ENCODE measurements at places on chromosomes 6 and 20.

DNA sequence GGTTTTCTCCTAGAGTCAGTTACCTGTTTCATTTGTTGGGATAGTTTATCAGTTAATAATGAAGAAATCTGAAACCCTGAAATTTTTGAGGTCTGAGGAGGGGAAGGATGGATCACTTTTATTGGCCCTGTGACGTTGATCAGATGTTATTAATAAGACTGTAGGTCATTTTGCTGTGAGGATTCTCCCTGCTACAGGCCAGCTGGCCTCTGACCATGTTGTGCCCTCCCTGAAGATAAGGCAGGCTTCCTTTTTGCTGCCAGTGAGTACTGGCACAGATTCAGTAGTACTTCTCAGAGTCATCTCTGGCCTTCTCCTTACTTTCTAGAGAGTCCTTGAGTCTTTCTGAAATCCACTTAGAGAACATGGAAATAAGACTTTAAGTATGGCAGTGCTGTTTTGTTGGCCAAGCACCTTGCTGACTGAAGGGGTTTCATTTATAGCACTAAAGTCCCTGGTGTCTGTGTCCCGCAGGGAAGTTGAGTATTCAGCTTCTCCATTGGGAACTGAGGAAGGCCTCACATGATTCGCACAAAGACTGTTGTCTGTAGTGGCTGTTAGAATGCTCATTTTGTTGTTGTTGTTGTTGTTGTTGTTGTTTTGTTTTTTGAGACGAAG lies 202.6 kb downstream of the DTNBP1 start:
- no peak for DNase-seq

GRCh38 chr20:58173930-58174707 lies 54.3 kb downstream of the ANKRD60 start:
- no peak for DNase-seq

GRCh38 chr20:55947701-55948100 lies 57.6 kb downstream of the CBLN4 start:
- DNase-seq: no peak

DNA sequence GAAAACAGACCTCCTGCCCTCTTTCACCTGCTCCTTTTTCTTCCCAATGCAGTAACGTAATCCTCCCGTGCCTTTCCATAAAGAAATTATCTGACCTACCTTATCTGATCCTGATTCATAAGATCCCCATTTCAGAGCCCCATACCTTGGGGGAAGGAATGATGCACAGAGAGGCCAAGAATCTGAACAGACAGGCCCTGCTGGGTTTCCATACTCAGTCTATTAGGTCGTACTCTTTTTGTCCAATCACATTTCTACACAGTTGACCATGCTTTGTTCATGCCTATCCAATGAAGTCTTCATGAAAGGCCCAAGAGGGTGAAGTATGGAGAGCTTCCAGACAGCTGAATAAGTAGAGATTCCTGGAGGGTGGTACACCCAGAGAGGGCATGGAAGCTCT lies 25.3 kb downstream of the SRPK1 start:
- no peak for DNase-seq

GRCh38 chr6:142225552-142225951 lies 76.3 kb upstream of the ADGRG6 start:
- peak; percentile 12 for DNase-seq

- DNase-seq: no peak
These were observed 58.7 kb downstream of the EDN1 start for GRCh38 chr6:12348530-12349511.

DNA sequence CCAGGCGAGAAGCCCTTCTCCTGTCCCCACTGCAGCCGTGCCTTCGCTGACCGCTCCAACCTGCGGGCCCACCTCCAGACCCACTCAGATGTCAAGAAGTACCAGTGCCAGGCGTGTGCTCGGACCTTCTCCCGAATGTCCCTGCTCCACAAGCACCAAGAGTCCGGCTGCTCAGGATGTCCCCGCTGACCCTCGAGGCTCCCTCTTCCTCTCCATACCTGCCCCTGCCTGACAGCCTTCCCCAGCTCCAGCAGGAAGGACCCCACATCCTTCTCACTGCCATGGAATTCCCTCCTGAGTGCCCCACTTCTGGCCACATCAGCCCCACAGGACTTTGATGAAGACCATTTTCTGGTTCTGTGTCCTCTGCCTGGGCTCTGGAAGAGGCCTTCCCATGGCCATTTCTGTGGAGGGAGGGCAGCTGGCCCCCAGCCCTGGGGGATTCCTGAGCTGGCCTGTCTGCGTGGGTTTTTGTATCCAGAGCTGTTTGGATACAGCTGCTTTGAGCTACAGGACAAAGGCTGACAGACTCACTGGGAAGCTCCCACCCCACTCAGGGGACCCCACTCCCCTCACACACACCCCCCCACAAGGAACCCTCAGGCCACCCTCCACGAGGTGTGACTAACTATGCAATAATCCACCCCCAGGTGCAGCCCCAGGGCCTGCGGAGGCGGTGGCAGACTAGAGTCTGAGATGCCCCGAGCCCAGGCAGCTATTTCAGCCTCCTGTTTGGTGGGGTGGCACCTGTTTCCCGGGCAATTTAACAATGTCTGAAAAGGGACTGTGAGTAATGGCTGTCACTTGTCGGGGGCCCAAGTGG lies 5.3 kb downstream of the SNAI1 start:
- no peak for DNase-seq

GRCh38 chr20:25532971-25533391 lies 52.4 kb downstream of the NINL start:
- no peak for DNase-seq

GRCh38 chr6:44423306-44423705 lies 35.8 kb downstream of the CDC5L start:
- no peak for DNase-seq

GRCh38 chr20:52313341-52313963 lies 121.9 kb upstream of the ZFP64 start:
- peak; percentile 63 for DNase-seq

GRCh38 chr20:35465976-35466375 lies 10.6 kb downstream of the CEP250 start:
- DNase-seq: no peak

- no peak for DNase-seq
These were observed 20.7 kb downstream of the DYNLRB1 start for GRCh38 chr20:34536798-34537394.

GRCh38 chr6:142481466-142481865 lies 179.7 kb downstream of the ADGRG6 start:
- DNase-seq: no peak

GRCh38 chr6:112029045-112029822 lies 24.7 kb upstream of the CCN6 start:
- peak; percentile 65 for DNase-seq

DNA sequence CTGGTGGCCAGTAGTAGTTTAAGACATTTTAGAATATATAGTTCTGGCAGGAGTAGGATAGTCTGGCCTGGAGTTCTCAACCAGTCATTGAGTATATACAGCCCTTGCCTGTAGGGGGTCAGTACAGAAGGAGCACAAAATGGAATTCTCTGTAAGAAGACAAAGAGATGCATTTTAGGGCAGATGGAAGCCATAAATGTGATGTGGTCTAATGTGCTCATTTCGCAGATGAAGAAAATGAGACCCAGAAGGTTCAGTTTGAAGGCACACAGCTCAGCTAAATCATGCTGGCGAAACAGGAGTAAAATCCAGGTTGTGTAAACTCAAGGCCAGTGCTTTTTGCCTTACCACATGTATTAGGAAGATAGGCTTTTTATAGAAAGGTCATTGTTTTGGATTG lies 29.6 kb downstream of the QKI start:
- no peak for DNase-seq

GRCh38 chr6:117311726-117312125 lies 46.4 kb downstream of the VGLL2 start:
- DNase-seq: no peak

GRCh38 chr6:38786486-38786885 lies 71.4 kb downstream of the DNAH8 start:
- DNase-seq: no peak

DNA sequence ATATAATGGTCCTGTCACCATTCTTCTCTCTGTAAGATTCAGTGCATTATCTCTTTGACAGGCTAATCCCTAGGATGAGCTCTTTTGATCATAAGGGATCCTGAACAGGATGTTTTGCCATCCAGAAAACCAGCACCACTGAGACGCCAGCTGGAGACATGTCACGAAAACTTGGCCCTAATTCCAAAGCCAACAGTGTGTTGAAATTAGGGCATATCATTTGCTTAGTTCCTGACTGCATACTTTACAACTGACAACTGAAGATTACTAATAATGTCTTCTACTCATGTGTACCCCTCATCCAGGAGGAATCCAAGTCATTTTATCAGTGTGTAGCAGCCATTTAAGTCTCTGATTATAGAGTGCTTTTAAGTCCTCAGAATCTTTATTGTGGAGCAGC lies 243.6 kb downstream of the KCNQ5 start:
- DNase-seq: no peak

DNA sequence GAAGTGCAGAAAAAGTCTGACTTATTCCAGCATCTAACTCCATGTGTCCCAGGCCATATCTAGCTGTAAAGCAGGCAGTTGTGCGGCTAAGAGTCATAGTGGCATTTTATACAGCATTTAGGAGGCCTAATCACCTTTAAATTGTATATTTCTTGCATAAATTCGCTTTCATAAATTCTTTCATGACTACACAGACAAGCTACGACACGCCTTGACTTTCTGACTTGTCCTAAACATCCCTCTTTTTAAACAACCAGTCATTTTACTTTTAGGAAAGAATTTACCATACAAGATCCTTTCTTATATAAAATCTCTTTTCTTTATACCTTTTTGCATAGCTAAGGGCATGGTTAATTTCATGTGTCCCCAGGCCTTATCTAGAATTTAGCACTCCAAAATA lies 81.7 kb upstream of the THBS2 start:
- no peak for DNase-seq

- DNase-seq: no peak
These were observed 609 bp downstream of the MYL9 start for GRCh38 chr20:36541768-36542488.

- no peak for DNase-seq
These were observed 913.0 kb downstream of the C6orf118 start for GRCh38 chr6:164396071-164397047.

DNA sequence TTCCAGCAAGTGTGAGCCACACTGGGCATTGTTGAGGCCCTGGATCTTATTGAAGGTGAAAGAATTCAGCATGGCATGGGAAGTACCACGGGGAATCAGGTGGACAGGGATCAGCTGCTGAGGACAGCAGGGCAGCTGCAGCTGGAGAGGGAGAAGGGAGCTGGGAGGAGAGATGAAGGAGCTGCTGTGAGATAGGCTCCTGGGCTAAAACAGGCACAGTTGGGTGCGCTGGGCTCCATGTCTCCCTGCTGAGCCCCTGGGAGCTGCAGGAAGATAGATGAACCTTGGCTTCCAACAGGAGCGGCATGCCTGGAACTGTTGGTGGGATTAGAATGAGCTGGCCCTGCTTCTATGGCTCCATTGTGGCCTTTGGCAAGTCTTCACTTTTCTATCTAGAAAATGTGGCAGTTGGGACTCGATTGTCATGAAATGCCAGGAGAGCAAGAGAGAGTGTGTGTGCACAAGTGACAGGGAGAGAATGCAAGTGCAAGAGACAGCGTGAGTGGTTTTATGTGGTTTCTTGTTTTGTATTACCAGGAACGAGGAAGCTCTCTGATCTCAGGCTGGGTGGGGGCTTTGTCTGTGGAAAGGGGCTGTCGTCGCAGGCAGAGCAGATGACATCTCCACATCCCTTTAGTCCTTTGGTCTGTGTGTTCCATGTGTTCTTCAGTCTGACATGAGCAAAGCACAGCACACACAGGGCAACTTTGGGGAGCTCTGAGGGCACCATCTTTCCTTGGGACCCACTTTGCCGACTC lies 20.4 kb downstream of the SNPH start:
- DNase-seq: no peak

DNA sequence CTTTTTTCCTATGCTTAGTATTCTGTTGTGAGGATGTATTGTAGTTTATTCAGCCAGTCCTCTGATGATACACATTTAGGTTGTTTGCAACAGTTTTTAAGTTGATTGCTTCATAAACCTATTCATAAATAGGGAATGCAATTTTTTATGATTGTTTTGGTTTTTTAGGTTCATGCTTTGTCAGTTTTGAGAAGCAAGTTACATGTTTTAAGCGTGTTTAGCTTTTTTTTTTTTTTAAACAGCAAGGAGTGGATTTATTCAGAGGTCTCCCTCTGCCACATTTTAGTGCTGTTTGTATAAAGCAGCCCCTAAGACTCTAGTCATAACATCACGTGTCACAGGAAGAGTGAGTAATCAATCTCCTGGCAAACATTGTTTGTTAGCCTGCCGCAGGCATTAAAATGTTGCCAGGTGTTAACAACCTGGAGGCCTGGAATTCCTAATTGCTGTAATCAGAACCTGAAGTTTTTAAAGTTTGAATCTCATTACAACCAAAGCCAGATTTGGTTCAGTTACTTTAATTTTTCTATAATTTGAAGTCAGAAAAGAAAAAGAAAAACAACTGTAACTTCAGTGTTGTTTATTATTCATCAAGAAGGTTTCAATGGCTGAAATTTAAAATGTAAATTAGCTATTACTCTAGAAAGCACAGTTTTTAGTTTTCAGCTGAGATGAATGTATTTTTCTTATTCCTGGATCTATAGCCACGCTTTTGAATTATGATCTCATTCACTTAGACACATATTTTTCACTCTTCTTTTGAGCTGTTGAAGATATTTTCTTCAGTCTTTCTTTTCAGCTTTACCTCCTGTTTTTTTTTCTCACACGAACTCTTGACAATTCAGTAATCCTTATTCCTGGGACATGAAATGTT lies 59.2 kb downstream of the KCNS1 start:
- peak; percentile 60 for DNase-seq

DNA sequence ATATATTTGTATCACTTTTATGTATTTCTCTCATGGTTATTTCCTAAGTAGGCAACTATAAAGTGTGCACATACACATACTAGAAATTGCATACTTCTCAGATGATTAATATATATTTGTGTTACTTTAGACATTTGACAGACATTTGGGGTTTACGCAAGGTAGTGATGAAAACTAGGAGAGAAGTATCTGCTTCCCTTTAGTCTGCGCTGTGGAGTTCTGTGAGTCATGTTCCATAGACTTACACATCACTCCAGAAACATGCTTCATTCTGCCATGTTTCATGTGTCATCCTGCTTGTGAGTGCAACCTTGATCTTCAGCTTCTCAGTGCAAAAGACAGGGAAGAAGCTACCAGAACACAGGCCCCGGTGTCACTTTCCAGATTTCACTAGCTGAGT lies 200.7 kb upstream of the BMP2 start:
- no peak for DNase-seq

GRCh38 chr6:44785130-44785529 lies 397.6 kb downstream of the CDC5L start:
- DNase-seq: no peak

DNA sequence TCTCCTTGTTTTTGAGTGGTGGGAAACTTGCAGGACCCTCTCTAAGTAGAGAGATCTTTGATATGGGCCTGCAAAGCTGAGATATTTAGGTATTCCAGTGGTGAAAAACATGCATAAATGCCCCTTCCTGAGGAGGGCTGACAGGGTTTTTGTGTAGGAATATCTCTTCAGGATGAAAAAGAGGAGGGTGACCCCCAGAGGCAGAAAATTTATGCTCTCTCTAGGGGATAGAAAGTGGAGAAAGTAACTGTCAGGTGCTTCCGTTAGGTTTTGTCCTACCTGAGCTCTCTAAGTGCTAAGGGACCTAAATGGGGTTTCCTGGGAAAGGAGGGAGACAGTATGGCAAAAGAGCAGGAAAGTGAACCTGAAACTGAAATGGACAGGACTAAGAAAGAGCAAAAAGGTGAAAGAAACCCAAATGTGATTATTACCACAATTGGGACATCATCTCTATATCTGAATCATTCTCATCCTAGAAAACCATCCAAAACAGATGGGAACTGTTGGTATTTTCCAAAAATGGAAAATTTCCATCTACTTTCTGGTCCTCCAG lies 2.0 kb downstream of the COL19A1 start:
- no peak for DNase-seq
